ENCODE measurements at places on chromosomes 3 and 15. TPM values are rescaled to one million over a fixed set of nuclear protein-coding genes. Genes with fewer than 3 reads are reported as not detected.

DNA sequence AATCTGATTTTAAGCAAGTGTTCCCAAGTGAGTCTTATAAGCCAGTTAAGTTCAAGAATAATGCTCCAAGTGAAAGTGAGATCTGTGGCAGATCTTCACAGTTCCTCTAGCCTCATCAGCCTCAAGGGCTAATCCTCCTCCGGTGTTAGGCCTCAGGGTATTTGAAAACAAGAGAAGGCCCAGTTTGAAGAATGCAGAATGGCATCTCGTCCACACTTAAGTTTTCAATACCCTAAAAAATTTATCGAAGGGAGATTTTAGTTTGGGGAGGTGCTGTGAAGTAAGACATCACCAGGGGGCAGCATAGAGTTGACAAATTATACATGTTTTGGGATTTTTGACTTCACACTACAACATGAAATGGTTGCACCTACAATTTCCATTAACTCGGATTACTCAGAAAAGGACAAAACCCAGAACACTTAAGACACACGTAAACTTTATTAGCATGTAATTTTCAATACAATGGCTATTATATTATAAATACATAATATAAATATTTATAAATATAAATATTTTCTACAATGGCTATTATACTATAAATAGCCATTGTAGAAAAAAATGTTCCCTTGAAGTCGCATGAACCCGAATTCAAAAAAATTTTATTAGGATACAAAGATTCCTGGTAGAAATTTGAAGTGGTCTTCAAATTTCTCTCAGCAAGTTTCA, 2.3 kb upstream of the TMEM266 start:
- DNase-seq, result peak; percentile 75

The CAV3 gene
- 143 TPM for total RNA-seq

DNA sequence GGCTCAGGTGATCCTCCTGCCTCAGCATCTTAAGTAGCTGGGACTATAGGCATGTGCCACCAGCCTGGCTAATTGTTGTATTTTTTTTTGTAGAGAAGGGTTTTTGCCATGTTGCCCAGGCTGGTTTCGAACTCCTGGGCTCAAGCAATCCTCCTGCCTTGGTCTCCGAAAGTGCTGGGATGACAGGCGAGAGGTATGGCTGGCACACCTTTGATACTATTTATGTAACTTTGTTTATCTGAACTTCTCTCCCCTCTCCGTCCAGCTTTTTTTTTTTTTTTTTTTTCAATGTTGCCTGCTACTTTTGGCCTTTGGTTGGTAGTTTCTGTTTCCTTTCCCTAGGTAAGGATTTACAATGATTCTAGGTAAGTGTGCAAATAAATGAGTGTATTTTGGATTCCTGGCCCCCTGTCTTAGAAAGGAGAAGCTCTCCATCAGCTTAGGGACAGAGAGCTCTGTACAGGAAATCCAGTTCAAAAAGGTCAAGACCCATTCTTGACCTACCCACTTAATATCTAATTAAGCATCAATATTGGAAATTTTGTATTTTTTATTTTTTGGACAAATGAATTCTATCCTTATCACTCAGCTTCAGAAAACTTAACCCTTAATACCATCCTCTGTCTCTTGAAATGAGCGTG, 6.8 kb downstream of the ARL6IP5 start:
- no peak for DNase-seq

The ECE2 gene
- total RNA-seq, result not detected

DNA sequence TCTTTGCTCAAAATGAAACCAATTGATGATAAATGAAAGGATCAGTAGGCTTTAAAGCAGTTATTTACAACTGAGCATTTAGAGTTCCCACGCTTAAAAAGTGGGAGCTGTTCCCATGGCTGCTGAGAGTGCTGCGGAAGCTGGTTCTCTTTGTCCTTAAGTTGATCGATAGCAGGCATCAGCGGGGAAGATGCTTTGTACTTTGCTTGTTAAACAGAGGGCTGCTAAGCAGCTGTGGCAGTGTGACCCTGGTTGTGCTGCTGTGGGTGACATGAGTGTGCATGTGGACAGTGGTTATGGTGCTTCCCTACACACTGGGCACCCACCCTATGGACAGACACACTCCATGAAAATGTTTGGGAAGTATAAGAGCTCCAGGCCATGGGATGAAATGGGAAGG, 96.3 kb downstream of the PTPRG start:
- no peak for DNase-seq

DNA sequence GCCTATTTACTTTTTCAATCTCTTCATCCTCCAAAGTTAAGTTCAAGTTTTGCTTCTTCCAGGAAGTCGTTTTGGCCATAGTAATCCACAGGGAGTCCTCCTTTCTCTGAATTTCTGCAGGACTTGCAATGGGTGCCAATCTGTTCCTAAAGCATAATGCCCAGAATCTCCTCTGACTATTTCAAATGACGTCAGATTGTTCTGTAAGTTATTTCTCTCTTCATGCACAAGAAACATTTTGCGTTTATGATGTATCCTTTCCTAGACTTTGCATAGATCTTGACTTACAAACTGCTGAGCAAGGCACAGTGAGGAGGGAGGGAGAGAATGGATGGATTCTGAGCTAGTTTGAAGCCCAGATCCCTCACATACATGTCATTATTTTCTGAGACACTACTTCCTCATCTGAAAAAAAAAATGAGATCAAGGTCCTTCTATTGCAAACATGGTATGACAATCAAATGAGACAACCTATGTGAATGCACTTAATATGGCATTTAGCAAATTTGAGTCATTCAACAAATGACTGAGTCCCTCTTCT, 103.1 kb downstream of the MEX3B start:
- DNase-seq, result no peak
